ENCODE measurements at places on chromosomes 11 and 22.

- no peak for DNase-seq
These were observed 2.4 kb downstream of the ZDHHC24 start for GRCh38 chr11:66543263-66544107.

- DNase-seq = no peak
These were observed 10.2 kb downstream of the C11orf96 start for GRCh38 chr11:43952401-43953342.

GRCh38 chr22:26068571-26068970 lies 100.7 kb upstream of the SEZ6L start:
- DNase-seq = no peak

GRCh38 chr11:120827820-120828219 lies 196.1 kb upstream of the TBCEL start:
- DNase-seq = no peak

DNA sequence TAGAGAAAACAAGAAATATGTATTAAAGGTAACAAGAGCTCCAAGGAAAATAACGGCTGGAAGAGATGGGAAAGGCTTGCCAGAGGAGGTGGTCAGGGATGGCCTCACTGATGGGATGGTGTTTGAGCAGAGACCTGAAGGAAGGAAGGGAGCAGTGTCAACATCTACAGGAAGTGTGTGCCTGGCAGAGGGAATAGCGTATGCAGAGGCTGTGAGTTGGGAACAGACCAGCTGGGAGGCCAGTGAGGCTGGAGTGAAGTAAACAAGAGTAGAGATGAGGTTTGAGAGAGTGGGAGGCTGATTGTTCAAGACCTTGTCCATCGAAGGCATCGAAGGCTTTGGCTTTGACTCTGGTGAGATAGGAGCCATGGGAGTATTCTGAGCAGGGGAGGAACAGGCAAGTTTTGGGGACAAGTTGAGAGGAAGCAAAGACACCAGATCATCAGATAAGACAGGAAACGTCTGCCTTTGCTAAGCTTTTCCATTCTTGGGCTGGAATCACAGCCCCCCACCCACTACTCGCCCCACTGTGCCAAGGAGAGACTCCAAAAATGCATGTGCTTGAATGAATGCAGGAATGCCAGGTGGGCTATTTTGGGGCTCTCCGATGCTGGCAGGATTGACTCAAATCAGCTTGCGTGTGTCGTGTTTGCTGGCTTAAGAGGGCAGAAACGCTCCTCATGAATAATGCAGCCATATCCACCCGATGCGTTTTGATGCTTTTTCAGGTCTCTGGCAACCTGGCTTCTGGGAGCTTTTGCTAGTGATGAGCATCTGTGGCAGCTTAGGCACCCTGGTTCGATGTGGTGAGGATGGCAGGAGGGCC lies 7.2 kb downstream of the SGSM1 start:
- DNase-seq = no peak

DNA sequence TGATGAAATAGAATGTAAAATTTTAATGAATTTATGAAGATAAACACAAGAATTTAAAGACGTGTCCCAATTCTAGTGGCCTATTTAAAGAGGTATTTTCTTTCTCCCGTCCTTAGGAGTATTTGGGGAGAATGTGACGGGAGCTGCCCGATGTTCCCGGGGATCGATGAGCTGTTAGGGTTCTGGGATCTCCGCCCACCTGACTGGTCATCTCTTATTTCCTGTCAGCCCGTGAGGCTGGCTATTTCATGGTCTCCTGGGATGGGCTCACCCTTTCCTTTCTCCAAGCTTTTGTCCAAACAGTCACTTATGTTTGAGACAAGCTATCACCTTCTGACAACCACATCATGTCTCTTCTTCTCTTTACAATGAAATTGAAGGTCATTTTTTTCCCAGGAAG lies 16.9 kb upstream of the CLMP start:
- DNase-seq = no peak
